ENCODE measurements at places on chromosomes 3 and 15.

DNA sequence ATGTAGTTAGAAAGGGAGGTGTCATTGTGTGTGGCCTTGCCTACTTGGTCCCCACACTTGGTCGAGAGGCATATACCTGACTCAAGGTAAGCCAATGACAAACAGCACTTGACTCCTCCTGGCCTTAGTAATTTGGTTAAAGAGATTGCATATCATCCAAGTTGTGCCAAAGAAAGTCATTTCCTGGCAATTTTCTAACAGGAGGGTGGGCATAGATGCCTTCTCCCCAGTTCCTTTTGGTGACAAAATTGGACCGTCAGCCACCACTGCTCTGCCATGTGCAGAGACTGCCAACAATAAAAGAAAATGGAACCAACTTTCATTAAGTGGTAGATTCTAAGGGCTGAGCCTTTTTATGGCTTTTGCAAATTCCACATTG is 7.9 kb upstream of the LEKR1 start:
- DNase-seq = no peak

GRCh38 chr3:36709826-36710365 is 54.5 kb downstream of the DCLK3 start:
- no peak for DNase-seq

- DNase-seq = no peak
Measured at GRCh38 chr15:92385096-92385495, 8.6 kb upstream of the ST8SIA2 start.

DNA sequence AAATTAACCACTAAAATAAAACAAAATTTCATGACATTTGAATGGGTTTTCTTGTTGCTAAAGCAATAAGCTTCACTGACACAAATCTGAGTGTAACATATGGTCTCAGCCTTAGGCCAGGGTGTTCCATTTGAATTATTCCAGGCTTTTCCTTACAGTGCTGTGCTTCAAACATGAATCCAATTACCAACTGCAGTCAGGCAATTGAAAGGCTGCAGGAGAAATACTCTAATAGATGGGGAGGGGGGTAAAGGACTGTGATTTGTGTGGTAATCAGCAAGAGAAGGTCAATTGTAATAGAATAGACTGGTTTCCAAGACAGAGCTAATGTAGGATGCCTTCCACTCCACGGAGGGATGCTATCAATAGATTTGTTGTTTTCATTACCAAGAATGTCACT is 466.7 kb downstream of the C3orf38 start:
- DNase-seq = no peak

DNA sequence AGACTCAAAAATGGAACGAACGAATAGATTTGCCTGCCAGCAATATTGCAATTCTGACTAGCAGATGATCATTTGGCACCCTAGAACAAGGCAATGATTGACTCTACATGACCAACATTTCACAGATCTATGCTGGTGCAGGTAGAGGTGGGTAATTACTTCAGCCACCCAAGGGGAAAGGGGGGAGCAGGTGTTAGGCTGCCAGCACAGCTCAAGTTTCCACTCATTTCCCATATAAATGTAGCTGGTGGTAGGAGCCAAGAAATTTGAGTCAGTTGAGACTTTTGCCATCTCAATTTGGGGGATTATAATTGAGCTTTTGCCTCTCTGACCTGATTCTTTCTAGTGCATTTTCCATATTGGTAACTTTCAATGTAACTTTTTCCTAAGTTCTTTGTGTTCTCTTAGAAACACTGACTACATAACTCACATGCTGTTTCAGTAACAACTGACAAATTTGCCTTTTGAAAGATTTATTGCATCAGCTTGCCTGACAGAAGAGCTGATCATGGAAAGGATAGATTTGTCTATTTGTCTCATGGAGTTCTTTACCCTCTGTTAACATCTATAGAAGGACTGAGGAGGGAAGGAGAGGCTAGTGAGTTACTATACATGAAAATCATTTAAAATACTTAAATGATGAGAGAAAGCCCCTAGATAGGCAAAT is 902.5 kb downstream of the ZPLD1 start:
- no peak for DNase-seq

GRCh38 chr3:187849016-187849654 is 103.9 kb upstream of the BCL6 start:
- DNase-seq = no peak

DNA sequence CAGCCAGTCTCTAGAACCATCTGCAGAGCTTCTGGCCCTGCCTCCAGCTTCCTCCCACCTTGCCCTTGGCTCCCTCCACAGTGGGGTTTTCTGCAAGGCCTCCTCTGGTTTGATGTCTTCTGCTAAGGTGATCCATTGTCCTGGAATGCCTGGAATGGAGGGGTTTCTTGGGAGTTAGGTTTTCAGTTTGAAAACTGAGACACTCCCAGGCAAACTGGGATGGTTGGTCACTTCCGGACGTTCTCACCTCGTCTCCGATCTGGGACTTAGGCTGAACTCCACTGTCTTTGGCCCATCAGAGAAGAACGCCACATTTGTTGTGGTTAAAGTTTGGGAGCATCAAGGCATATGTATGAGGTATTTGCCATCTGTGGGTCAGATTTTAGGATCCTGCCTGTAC is 77.4 kb upstream of the KLHL25 start:
- no peak for DNase-seq

DNA sequence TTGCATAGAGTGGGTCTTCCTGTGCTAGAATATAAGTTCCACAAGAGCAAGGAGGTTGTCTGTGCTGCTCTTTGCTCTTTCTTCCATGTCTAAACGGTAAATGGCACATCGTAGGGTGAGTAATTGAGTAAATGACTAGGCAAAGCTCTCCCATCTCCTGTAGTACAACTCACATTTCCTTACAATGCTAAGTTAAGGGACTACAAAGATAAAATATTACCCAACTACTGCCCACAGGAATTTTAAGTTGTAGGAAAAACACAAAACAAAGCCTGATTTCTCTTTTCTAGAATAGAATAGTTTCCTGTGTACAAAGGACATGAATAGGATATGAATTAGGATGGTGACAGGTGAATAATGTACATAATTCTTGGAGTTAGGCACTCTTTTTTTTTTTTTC is 19.9 kb upstream of the LRIG1 start:
- no peak for DNase-seq

DNA sequence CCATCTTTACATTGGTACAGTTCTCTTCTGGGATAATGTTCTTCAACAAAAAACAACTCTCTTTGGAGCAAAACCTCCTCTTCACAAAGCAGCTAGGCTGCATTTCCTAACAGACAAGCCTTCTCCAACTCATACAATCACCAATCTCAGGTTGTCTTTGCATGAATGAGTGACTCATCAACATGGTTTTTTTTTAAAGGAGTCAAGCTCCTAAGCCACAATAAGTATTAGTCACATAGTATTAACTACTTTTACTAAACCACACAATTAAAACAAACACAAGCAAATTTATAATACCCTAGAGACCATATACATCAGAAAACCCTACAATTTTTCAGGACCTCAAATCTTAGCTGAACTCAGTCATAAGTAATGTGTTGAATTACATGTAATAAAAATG is 137.4 kb downstream of the TBC1D5 start:
- no peak for DNase-seq

GRCh38 chr15:89015412-89016097 is 72.7 kb upstream of the ABHD2 start:
- DNase-seq = no peak

DNA sequence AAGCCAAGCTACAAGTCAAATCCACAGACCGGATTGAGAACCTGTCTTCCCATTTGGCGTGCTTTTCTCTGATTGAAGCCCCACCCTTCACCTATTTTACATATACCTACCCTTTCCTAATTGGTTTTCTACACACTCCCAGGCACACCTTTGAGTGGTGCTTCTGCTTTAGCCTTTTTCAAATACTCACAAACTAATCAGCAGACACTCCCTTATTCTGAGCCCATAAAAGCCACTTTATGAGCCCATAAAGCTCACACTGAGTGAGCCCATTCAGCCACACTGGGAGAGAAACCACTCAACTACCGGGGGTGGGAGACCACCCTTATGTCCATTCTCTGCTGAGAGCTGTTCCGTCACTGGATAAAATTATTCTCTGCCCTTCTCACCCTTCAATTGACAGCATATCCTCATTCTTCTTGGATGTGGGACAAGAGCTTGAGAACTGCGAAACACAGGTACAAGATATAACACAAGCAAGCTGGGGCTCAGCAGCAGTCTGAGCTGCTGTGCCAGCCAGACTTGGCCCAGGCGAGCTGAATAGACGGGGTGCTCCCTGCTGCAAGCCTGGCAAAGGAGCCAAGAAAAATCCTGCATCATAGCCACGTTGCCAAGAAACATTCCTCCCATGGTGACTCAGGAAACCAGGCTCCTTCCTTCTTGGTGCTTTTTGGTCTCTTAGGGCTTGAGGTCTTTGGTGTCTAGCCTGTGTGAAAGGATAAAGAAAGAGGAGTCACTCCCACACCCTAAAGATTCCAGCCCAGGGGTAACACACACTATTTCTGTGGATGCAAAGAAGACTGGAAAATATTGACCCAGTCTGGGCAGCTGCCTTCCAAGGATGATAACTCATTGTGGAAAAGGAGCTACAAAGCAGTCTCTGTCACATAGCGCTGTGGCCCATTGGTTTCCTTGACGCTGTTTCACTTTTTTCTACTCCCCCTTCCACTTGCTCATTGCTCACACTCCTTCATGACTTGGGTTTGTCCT is 609.7 kb downstream of the MCTP2 start:
- no peak for DNase-seq

- DNase-seq = no peak
Measured at GRCh38 chr3:105976196-105976595, 107.4 kb upstream of the CBLB start.

DNA sequence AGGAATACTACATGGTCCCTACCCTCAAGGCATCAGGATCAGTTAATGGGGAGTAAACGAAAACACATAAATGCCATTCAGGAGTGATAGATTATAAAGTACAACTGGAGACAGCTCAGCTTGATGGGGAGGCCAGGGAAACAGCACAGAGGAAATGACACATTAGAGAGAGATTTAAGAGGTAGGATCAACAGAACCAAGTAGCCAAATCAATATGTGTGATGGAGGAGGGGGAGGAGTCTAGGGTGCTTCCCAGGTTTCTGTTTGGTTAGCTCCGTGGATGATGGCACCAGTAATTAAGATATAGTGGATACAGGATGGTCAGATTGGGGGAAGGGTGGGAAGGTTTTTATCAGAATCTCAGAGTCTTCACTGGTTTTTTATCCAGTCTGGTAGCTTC is 229.5 kb upstream of the ROPN1 start:
- no peak for DNase-seq

DNA sequence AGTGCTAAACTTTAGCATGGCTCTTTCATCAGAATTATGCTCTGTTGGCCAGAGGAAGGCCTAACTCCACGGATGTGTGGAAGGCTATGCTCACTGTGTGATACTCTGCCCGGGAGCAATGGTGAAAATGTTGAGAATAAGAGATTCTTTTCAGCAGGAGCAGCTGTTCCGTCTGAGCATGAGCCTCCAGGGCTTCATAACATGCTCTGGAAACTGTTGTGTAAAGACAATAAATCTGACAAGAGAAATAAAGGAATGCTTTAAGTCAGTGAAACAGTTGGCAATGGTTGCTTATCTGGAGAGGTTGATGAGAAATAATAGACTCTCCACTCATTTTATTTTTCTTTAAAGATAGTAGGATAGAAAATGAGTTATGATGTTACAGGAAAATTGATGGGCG is 269.8 kb downstream of the DIPK2A start:
- DNase-seq = no peak

DNA sequence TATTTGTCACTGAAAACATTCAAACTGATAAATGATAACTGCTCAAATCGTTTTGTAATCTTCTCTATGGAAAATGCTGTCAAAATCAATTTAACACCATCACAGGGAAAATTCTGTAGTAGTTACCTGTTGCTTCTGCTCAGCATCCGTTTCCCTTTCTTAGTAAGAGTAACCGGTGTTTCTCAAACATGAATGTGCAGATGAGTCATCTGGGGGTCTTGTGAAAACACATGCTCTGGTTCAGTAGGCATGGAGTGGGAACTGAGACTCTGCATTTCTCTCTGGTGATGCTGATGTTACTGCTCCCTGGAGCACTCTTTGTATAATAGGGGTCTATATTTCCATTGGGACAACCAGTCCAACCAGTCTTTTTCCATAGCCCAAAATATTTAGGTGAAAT is 145.1 kb downstream of the SEMA6D start:
- DNase-seq = no peak

DNA sequence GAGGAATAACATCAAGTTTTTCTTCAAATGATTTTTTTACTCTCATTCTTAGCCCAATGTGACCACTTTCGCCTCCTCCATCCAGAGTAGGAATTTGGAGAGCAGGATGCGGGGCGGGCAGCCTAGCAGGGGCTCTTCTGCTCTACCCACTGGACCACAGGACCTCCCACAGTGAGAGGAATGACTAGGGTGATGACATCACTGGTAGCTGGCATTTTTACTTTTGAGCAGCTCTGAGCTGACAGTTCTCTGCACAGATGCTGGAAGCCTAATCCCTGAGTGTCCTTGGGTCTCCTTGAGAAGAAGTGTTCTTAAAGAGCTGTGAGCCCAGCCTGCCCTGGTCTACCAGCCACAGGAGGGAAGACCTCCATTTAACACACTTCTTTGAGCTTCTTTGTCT is 1.4 kb upstream of the HCN4 start:
- no peak for DNase-seq

- no peak for DNase-seq
Measured at GRCh38 chr3:188209034-188209433, 55.1 kb downstream of the LPP start.

GRCh38 chr15:36177590-36178302 is 401.7 kb upstream of the CDIN1 start:
- no peak for DNase-seq

Data from T-helper 1 cell (primary cell).